Lower leg skin (tissue), 4 donors: ENCODE measurements at places on chromosomes 11 and 22. TPM values are rescaled to one million over a fixed set of nuclear protein-coding genes. Genes with fewer than 3 reads are reported as not detected.
A peak's percentile ranks its signal among the peaks of the same experiment; 100 is the strongest.

DNA sequence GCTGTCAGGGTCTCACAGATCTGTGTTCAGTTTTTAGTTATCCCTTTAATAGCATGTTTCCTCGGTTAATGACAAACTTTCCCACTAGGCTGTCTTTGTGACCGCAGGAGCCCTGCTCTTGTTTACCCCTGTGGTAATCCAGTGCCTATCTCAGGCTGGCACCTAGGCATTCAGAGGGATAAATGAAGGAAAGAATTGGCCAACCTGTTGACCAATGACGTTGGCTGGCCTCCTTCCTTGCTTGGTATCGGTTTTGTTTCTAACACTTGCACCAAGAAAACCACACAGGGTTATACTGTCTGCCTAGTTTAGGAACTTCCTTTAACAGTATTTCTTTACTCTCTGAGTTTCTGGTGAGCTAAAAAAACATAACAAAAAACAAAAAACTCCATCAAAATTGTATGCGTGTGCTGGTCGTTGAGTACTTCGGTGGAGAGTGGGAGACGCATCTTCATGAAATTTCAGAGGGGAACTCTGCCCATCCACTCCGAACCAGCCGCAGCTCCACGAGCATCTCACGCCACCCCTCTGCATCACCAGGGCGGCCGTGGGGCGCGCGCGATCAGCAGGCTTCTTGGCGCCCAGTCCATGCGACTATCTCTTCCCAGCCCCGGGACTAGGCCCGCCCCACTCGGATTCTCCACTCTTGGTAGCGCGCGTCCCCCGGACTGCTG, 563 bp upstream of the ENDOD1 start:
- no peak for DNase-seq

GRCh38 chr22:19517919-19518611, 6.1 kb downstream of the CLDN5 start:
- peak; percentile 81 for DNase-seq

- DNase-seq = peak; percentile 97
Measured at GRCh38 chr11:68890490-68891231, 13.0 kb downstream of the MRPL21 start.

DNA sequence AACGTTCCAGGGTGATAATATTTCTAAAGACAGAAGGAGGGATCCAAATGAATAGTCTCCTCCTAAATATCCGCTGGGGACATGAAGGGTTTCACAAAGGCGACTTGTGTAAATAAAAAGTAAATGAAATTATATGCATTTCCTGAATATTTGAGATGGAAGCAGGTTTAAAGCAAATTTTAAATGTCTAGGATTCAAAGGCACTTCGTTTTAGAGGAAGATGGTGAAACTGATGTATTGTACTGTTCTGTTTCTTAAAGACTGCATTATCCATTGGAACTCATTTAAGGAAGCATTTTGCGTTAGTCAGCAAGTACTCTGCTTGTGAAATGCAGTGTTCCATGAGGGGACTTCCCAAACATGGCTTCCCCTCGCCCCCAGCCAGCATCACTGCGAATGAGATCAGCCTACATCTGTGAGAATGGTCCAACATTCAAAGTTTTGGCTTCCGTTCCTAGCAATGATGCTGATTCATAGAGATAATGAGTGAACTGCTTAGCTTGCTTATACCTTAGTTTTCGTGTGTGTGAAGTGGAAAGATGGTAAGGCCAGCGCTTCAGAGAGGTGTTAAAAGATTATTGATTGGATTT, 1.5 kb downstream of the RAB39A start:
- DNase-seq = peak; percentile 53

DNA sequence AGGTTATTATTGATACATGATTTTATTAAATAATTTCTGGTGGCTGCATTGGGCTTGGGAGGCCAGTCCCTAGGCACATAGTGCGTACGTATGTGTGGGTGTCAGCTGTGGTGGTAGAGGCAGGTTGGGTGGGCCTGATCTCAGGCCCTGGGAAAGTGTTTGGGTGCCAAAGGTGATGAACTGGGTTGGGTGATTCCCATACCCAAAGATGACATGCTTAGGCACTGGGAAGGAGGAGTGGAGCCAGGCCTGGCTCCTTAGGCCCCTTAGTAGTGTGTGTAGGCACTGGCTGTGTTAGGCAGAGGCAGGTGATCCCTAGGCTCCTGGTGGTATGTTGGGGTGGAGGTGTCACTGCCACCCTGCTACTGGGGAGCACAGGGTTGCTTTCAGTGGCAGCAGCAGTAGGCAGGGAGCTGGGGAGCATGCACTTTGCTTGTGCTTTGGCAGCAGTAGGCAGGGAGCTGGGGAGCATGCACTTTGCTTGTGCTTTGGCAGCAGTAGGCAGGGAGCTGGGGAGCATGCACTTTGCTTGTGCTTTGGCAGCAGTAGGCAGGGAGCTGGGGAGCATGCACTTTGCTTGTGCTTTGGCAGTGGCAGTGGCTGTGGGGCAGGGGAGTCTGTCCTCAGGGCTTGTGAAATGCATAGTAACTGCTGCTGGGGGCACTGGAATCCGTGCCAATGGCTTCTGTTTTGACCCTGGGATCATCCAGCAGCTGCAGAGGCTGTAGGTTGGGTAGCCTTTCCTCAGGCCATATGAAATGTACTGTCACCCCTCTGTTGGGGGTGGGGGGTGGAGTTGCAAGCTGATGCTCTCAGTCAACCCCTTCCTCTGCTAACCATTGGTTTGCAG, 84.4 kb downstream of the RRM1 start:
- no peak for DNase-seq

- no peak for DNase-seq
Measured at GRCh38 chr22:45162531-45162930, 1.2 kb upstream of the NUP50 start.

- DNase-seq = peak; percentile 62
Measured at GRCh38 chr11:111347002-111347722, 31.9 kb downstream of the POU2AF1 start.

DNA sequence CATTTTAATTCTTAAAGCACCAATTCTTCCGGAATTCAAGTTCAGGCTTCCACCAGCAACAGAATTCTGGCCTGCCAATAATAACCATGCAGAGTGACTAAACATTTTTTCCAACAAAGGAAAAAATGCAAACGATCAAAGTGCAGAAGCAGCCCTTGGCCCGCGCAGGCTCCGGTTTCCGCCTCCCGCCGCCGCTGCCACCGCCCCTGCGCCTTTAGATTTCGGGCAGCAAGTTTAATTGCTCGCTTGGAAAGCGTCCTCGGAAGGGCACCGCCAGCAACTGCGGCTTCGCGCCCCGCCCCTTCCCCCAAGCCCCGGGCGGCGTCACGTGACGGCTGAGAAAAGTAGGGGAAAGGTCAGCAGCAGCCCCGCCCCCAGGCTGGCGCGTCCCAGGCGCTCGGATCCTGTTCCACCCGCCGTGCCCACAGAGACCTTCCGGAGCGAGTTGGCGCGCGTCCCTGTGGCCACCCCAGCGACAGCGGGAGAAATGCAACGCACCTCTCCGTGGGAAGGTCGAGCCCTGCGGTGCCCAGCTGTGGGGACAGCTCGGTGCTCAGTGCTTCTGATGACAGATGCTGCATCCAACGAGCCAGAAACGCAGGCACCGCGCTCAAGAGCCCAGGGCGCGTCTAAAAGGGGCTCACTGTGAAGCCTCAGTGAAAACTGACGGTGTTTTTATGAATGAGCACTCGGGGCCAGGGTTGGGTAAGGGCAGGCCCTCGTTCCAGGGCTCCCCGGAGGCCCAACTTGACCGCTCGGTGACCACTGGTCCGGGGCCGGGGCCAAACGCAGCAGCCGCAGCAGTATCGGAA, 2.5 kb downstream of the CPT1A start:
- DNase-seq = peak; percentile 94

- DNase-seq = no peak
Measured at GRCh38 chr11:60362241-60362640, 16.1 kb upstream of the MS4A7 start.

DNA sequence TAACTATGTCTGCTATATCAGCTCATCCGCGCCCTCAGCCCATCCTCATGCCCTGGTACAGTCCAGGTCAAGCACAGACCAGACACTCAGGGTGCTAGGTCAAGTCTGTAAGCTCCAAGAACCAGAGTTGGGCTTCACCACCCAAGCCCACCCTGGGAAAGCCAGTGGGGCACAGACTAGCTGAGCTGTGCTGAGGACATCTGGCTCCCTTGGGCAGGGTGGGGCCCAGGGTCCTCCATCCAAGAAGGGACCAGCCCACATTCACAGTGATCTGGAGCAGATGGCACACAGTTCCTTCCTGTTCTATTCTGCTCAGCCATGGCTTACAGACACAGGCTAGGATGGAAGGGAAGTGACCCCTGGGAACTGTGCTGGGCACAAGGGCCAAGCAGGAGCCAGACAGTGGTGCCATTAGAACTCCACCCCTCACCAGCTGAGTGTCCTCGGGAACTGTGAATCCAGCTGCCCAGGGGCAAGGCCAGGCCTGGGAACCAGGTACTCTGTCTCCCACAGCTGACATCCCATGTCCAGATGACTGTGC, 9.1 kb downstream of the P2RY6 start:
- DNase-seq = no peak

- no peak for DNase-seq
Measured at GRCh38 chr22:26115266-26115665, 54.0 kb upstream of the SEZ6L start.

DNA sequence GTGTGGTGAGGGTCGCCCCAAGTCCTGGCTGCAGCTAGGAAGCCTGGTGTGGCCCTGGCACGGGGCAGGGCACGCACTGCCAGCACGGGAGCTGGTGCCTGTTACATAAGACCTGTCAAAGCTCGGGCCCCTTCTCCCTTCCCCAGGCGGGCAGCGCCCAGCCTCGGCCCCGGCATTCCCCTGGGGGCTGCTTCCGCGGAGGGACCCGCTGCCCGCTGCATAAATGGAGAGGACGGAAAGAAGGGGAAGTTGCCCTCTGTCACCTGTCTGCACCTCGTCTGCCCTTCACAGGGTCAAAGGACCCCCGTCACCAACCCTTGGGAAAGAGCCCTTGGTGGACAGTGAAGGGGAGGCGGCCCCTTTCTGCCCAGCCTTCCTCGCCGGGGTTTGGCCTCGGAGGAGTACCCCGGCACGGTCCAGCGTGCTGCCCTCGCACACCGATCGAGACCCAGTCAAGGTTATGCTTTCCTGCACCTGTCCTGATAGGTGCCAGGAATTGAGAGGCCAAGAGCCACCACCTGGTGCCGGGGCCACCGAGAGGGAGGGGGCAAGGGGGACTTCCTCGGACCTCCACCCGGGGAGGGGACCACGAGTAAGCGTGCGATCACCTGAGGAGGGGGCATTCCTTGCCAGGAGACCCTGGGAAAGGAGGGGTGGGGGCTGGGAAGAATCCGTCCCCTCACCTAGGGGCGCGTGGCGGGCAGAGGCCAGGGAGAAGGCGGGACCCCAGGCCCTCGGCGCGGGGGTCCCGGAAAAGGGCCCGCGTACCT, 16.8 kb upstream of the MFRP start:
- DNase-seq = no peak

DNA sequence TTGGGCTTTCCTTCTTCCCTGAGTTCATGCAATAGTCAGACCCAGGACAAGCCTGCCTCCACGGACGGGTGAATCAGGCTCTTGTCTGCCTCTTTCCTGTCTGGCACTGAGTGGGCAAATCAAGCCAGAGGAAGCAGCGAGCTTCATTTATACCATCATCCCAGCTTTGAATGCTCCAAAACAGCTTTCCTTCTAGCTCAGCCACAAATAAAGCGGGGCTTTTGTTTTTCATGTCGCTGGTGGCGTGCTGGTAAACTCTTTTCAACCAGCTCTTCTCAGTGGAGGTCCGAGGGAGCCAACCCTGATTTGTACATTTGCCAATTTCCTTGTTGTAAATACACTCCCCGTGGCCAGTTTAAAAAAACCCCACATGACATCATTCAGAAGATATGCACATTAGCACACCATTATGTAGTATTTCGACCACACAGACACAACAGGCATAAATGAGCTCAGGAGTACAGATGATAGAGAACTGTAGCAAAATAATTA, 8.6 kb downstream of the C11orf91 start:
- peak; percentile 92 for DNase-seq

DNA sequence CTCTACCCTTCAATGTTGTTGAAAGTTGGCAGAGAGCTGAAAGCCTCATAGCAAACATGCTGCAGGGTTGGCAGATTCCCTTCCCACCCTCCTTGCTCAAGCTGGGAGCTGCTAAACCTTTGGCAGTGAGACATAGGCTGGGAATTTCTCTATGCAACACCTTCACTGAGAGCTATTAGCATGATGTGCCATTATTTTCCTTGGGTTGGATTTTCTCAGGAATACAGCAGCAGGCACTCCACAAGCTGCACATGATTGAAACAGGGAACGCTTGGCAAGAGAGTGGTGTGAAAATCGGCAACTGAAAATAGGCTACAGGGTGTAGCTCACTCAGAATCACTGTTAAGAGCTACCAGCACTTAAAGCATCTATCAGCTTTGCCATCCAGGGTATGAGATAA, 9.6 kb upstream of the ALKBH3 start:
- DNase-seq = no peak

GRCh38 chr11:78717041-78717440, 142.4 kb upstream of the NARS2 start:
- no peak for DNase-seq

DNA sequence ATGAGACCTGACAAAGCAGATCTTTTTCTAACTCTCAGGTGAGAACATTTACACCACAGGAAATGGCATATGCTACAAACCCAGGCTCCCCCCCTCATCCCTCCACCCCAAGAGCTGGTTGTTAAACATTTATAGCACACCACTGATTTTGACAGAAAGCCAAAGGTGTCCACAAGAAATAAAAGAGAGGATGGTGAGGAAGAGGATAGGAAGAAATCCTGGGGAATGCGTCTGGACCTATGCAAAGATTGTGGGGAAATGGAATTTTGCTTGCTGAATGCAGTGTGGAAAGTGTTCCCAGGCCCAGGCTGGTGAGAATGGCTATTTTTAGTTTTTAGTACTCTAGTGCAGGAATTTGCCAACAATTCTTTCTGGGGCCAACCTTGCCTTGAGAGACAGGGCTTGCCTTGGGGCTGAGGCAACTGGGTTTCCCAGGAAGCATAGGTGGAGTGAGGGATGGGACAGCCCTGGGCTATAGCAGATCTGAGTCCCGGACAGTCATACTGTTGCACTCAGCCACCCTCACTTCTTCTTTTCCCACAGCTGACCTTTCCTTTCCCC, 163.9 kb downstream of the ADAMTS15 start:
- DNase-seq = no peak

- DNase-seq = no peak
Measured at GRCh38 chr11:86386283-86386682, 11.6 kb downstream of the CCDC81 start.

GRCh38 chr11:64007629-64008282, 21.5 kb downstream of the OTUB1 start:
- DNase-seq = peak; percentile 56

DNA sequence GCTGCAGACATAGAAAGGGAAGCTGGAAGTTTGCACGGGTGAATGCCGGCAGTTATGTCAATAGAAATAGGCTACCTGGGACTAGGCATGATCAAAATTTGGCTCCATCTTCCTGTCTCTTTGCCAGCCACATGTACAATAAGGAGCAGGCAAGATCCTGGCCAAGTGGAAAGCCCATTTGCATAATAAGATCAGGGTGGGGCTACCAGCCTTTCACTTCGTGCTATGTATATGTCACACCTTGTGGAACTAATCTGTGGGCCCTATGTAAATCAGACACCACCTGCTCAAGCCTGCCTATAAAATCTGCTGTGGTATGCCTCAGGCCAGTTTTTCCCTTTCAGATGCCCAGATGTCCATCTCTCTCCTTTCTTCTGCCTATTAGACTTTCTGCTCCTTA, 79.3 kb upstream of the DRD2 start:
- peak; percentile 51 for DNase-seq

PATE2 gene
- not detected for total RNA-seq

MMP13 gene
- not detected for total RNA-seq

OSM gene
- total RNA-seq = 0.34 TPM

STK33 gene
- 6.5 TPM for total RNA-seq

ISX gene
- not detected for total RNA-seq

APOA1 gene
- total RNA-seq = not detected

TMPRSS4 gene
- total RNA-seq = 4.6 TPM

MMP1 gene
- total RNA-seq = not detected

OR8D4 gene
- not detected for total RNA-seq

APIP gene
- total RNA-seq = 16.0 TPM

SULT4A1 gene
- total RNA-seq = not detected
